ENCODE measurements at places on chromosomes 3 and 15.

DNA sequence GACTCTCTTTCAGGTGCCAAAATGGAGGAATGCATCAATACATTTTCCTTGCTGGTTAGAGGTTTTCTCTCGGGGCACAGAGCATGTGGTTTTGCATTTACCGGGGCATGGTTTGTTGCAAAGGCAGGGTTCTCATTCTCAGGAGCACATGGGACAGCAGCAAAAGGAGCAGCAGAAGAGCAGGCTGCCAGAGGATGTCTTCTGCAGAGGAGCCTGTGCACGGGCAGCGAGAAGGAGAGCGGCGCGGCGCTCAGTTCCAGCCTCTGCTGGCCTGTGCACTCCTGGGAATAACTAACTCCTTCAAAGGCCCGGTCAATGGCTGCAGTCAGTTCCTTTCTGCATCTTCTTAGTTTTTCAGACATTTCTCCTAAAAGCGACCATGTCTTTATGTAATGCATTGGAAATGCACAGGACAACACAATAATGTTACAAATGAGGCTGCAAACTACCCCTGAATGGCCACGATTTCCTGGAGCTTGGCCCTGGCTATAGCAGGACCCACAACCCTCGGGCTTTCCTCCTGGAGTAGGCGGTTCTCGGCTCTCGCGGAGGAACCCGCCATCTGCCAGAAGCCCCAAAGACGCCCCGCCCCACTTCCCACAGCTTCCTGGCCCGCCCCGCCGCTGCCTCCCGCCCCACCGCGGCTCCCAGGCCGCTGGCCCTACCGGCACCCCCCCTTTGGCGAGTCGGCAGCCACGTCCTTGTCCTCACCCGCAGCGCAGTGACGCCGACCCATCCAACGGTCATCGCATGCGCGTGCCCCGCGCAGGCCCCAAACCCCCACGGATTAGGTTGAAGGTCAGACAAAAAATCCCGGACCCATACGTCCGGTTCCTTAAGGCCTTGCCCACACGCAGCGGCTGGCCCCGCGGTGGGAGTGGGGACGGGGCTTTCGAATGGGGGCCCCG is at the start of gene C3orf62:
Gene C3orf62, minus strand, starts transcription at position 758 of the 908 bp plus-strand sequence. Its CDS starts 360 bp downstream, at position 398.
- DNase-seq, result no peak

GRCh38 chr3:89171687-89172545 is 64.5 kb downstream of the EPHA3 start:
- DNase-seq, result no peak

- no peak for DNase-seq
These were observed 54.3 kb downstream of the RIOX2 start for GRCh38 chr3:97917813-97918536.

DNA sequence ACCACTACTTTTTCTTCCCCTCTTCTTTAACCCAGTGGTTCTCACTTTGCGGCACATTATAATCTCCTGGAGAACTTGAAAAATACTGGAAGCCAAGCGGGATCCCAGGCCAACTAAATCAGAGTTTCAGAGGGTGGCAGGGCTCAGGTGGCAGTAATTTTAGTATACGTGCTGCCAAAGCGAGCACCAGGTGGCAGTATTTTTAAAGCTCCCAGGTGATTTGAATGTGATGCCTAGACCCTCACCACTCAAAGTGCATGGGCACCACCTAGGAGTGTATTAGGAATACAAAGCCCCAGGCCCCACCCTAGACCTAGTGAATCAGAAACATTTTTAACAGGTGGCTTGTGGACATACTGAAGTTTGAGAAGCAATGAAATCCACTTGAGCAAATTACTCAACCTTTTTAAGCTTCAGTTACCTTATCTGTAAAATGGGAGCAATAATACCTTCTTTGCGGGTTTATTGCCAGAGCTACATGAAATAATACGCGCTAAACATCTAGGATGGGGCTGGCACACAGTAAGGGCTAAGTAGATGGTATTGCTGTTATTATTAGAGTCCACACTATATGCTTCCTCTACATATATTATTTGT is 8.3 kb downstream of the B3GALNT1 start:
- no peak for DNase-seq

- DNase-seq, result no peak
These were observed 67.3 kb downstream of the THSD4 start for GRCh38 chr15:71182522-71182921.

DNA sequence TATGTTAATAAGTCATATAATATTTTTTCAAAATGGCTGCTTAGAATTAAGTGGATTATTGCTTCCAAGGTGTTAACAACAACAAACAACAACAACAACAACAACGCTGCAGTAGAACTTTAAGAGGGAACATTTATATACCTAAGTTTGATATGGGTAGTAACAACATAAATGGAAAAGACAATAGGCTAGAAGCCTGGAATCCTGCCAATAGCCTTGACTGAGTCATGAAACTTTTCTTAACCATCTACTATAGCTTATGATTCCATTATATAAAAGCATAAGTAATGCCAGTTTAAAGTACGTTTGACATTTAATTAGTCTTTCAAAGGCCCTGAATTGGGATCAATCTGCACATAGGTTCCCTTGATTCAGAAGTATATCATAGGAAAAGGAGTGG is 31.2 kb downstream of the SATB1 start:
- DNase-seq, result no peak
